ENCODE measurements at places on chromosomes 3 and 15.

DNA sequence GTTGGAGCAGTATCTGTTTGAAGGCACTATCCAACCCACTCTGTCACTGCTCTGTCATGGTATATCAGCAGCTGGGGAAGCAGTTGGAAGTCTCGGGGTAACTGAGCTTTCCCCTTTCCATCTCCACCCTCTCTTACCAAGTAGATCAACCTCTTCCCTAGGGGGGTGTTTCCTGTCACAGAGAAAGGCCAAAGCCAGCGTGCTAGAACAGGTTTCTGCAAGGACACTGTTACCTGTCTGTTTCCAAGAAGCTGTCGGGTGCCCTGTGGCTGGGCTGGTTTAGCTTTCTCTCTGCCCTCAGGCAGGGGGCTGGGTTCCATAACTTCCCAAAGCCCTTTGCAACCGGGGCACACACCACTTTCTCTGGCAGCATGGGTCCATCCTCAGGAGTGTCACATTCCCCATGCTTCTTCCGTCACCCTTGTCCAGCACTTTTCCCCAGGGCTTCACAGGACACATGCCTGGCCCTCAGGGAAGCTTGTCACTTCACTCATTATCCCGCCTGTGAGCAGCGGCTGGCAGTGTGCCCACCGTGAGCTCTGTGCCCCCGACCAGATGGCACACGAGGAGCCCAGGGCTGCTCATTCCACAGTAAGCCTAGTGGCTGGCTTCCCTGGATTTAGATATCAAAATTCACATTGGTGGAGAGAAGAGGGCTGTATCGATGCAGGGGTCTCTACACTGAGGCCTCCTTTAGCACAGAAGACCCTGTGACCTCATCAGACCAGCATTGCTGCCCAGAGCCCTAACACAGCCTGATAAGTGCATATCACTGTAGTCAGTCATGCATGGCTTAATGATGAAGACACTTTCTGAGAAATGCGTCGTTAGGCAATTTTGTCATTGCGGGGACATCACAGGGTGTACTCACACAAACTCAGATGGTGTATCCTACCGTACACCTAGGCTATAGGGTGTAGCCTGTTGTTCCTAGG lies 205.8 kb downstream of the SLCO3A1 start:
- peak; percentile 7 for DNase-seq

DNA sequence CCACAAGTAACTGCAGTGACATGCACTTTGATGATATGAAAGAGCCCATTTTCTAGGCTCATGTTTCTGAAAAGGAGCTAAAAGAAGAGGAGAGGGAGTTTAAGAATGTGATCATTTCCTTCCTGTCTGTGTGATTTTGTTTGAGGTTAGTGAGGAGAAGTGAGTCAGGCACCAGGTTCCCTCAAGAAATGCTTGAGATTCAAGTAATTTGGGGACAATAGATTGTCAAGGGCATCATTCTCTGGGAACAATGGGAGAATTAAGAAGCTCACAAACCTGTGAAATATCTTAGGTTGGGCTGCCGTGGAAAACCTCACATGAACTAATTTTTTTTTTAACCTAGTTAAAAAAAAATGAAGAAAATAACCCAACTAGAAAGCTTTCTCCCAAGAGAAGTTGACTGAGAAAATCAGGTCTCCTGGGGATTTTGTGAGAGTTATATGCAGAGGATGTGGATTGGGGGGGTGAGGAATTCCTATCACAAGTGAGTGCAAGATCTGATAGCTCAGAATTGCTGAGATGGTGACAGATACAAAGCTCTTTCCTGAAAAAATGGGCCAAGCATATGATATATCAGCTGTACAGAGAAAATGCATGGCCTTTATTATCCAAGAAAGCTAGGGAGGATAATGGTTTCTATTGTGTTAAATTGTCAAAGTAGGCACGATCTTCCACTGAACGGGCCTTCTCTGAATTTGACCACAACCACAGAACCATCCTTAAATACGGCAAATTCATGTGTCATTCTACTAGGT lies 203.3 kb downstream of the FEZF2 start:
- no peak for DNase-seq

- DNase-seq: no peak
Observed at GRCh38 chr3:17063596-17063995, 178.8 kb downstream of the PLCL2 start.

DNA sequence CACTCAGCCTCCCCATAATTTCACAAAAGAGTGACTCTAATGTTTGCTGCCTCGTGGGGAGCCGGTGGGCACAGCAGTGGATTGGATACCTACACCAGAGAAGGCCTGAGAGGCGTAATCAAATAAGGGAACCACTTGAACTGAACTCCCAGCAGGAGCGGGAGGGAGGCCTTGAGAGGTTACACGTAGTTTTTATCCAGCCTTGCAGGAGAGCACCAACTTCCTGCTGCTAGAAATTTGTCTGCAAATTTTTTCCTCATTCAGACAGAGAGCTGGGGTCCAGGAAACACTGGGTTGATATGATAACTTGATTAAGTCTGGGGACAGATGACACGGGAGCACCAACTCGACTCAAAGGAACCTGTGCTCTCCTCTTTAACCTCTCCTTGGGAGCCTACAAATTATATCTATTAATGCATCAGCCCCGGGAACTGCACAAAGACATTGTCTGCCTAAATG lies 69.8 kb downstream of the HES1 start:
- DNase-seq: peak; percentile 59

GRCh38 chr15:101100593-101101442 lies 151.0 kb downstream of the CHSY1 start:
- DNase-seq: no peak

DNA sequence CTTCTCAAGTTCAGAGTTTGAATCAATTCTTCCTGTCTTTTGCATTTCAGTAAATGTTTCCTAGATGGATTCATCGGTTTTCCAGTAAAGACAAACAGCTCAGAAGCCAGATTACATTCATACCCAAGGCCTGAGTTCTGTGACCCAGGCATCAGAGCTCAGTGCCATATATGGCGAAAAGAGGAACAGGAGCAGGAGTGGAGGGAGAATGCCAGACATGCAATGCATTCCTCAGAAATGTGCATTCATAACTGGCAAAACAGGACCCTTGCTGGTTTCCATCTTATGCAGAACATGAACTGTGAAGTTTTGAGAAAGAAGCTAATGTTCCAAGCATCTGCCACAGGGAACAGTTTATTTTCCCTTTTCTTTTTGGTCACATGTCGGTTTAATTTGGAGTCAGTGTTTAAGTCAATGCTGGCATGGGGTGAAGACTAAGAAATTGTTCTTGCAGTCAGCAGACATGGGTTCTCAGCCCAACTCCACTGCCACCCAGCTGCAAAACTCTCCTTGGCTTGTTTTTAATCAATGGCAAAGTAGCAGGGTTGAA lies 116.5 kb downstream of the LPP start:
- DNase-seq: no peak

GRCh38 chr3:122298239-122298638 lies 26.8 kb upstream of the CSTA start:
- no peak for DNase-seq

DNA sequence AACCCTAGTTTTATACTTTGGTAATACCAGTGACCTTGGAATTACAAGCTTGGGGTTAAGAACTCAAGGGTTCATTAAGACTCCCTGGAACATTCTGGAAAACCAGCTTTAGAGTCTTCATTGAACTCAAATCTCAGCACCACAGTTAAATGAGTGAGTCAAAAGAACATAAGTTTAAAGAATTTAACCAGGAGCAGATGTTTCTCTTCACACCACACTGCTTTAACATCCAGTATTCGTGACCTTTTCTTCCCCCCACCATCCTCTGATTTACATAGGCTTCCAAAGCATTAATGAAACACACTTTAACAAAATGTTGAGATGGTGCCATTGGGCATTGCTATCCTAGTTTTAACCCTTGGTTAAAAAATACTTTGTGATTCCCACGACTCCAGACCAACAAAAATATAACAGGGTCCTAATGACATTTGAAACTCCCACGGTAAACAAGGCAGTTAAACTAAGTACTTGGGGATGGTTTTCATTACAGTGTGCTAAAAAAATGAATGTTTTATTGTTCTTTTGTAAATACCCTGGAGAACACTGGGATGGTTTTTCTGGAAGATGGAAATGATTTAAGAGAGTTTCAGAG lies 123.9 kb downstream of the OXNAD1 start:
- DNase-seq: no peak

DNA sequence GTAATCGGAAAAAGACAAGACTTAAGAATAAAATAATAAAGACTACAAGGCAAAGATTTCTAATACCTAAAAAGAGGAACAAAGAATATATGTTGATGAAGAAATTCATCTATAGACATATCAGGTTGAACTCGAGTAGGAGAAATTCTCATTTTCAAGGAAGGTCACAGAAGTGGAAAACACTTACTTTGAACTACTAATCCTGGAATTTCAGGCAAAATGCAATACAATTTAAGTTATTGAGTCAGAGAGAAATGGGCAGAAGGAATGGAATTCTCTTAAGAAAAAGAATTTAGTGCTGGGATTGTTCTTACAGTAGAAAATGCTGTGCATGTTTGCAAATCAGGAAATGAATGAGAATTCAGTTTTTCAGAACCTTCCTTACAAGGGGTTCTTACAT lies 135.9 kb upstream of the TGFBR2 start:
- DNase-seq: no peak

DNA sequence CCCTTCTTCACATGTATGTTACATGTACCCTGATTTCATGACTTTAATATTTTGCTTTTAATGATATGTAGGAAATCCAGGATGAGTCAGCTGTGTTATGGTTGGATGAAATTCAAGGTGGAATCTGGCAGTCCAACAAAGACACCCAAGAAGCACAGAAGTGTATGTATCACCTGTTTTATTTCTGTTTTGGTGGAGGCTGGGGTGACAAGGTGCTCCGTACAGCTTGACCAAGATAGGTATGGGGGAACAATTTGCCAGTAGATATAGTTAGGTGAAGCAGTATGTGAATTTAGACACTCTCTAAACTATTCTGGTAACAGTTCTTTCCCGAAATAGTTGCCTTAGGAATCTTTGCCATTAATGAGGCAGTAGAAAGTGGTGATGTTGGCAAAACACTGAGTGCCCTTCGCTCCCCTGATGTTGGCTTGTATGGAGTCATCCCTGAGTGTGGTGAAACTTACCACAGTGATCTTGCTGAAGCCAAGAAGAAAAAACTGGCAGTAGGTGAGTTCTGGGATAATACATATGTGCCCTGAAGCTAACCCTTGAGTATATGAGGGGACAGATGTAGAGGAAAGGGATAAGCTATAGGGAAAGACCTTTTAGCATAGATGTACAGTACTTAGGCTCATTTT lies 63.7 kb upstream of the CRTC3 start:
- DNase-seq: no peak

DNA sequence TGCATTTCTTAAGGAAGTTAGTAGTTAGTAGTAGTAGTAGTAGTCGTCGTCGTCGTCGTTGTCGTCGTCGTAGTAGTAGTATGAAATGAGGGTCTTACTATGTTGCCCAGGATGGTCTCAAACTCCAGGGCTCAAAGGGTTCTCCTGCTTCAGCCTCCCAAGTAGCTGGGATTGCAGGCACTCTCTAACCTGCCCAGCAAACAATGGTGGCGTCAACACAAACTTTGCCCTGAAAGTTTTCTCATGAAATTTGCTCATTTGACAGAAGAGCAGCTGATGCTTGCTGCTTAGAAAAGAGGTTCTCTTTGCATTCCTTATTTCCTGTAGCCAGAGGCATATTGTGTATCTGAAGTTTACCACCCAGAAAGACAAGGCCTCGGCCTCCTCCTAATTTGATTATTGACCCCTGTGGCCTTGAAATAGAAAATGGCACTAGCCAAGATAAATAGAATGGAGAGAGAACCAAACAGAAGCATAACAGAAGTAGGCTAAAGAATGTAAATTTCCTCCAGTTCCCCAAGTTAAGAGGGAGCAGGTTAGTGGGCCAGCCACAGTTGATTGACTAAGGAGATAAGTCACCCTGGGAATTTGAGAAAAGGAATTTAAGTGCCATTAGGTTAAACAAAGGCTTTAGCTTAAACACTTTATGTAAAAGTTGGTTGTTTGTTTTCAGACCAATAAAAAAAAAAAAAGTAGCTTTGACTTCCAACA lies 166.2 kb upstream of the ROBO2 start:
- no peak for DNase-seq

DNA sequence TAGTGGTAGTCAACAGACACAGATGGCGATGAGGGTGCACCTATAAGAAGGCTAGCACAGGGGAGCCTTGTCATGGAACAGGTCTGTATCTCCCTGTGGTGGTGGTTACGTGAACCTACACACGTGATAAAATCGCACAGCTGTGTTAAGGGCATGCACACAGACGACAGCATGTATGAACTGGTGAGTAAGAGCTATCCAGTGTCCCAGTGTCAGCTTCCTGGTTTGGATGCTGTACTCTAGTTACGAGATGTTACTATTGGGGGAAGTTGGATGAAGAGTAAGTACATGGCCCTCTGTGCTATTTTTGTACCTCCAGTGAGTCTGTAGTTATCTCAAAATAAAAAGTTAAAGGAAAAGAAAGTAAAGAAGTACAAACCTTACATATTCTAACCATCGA lies 38.2 kb downstream of the MTMR10 start:
- DNase-seq: no peak

GRCh38 chr3:131716007-131716406 lies 213.2 kb upstream of the MRPL3 start:
- no peak for DNase-seq

DNA sequence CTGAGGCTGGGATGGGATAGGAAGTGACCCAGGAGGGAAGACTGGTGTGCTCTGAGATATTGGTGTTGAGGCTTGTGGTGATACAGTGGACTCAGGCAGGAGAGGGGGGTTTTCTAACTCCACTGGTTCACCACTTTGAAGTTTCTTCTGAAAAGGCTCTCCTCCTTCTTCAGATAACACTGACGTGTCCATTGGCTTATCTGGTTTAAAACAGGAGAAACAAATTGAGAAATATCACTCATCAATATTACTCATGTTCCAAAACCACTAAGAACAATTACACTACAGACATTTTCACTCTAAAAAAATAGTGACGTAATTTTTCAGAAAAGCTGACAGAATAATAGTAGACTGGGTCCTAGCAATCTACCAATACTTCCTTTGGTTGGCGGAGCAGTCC lies 23.1 kb downstream of the TP53BP1 start:
- DNase-seq: no peak

DNA sequence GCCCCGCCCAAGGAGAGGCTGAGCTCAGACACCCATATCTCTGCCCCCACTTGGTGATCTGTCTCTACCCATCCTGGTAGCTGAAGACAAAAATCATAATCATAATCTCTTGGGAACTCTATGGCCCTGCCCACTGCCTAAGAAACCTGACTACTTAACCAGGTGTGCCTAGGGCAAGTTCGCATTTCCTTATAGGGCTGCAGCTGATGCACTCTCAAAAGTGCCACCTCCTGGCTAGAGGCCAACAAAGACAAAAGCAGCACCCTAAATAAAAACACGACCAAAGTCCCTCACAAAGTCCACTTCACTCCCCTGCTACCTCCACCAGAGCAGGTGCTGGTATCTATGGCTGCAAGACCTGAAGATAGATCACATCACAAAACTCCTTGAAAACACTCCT lies 250.4 kb upstream of the SLITRK3 start:
- DNase-seq: no peak

All from activated CD8-positive, alpha-beta memory T cell treated with anti-CD3 and anti-CD28 coated beads for 24 hours (primary cell).